ENCODE measurements at places on chromosomes 7 and 10.

- no peak for DNase-seq
Observed at GRCh38 chr10:126479280-126479895, 91.1 kb upstream of the ADAM12 start.

GRCh38 chr7:156073366-156074052 lies 261.2 kb upstream of the SHH start:
- DNase-seq: no peak

- no peak for DNase-seq
Observed at GRCh38 chr10:2844925-2845324, 222.4 kb upstream of the PFKP start.

DNA sequence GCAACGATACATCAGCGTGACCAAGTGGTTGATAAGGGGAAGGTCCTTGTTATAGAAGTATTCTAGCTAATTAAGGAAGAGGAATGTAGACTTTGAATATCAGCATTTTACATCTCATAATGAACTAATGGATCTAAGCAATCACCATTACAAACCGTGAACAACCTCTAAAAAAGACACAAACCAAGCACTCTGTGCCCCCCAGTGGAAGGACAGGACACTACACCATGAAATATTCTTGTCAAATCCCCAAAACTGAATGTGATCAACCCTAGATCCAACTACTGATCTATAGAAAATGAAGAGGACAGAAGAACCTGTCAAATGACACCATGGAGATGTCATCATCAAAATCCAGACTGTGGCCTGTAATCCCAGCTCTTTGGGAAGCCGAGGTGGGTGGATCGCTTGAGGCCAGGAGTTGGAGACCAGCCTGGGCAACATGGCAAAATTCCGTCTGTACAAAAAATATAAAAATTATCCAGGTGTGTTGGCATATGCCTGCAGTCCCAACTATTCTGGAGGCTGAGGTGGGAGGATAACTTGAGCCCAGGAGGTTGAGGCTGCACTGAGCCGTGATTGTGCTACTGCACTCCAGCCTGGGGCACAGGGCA lies 111.3 kb upstream of the CARD11 start:
- peak; percentile 20 for DNase-seq
